Stimulated activated CD4-positive, alpha-beta T cell treated with anti-CD3 and anti-CD28 coated beads, Interleukin-12 subunit alpha, Interleukin-12 subunit beta, amount 100 ng/mL, for 24 hours (primary cell): ENCODE measurements at places on chromosomes 16 and 17.

GRCh38 chr16:68396481-68396880 lies 51.8 kb downstream of the SMPD3 start:
- DNase-seq = peak; percentile 17

DNA sequence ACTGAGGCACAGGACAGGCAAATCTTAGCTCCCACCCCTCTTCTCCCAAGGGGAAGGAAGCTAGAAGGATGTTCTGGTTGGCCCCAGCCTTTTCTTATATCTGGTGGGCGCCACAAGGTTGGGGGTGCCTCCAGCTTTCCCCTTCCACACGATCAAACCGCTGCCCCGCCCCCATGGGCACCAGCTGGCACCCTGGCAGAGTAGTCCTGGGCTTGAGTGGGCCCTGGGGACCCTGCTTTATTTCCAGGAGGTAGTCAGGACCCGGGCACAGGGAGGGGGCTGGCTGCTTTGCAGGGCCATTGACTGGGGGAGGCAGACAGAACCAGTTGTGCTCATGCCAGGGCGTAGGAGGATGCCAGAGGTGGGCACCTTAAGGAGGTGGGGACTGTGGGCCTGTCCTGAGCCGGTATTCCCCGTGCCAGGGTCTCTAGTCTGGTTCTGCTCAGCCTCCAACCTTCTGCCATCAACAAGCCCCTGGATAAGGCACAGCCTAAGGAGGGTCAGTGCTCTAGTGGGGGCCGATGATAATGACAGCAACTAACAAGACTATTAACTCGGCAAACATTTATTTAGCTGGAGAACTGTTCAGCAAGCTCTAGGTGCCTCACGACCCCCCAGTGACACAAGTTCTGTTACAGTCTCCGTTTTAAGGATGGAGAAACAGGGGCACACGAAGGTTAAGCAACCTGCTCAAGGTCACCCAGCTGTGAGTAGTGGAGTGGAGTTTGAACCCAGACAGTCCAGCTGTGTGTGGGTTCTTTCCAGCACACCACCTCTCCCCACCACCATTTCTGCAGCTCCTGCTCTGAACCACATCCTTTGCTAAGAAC lies 7.6 kb upstream of the PPP1R1B start:
- DNase-seq = no peak

- DNase-seq = no peak
These were observed 48.8 kb downstream of the HSD17B2 start for GRCh38 chr16:82083710-82084353.

GRCh38 chr17:52228823-52229222 lies 70.3 kb upstream of the CA10 start:
- no peak for DNase-seq

DNA sequence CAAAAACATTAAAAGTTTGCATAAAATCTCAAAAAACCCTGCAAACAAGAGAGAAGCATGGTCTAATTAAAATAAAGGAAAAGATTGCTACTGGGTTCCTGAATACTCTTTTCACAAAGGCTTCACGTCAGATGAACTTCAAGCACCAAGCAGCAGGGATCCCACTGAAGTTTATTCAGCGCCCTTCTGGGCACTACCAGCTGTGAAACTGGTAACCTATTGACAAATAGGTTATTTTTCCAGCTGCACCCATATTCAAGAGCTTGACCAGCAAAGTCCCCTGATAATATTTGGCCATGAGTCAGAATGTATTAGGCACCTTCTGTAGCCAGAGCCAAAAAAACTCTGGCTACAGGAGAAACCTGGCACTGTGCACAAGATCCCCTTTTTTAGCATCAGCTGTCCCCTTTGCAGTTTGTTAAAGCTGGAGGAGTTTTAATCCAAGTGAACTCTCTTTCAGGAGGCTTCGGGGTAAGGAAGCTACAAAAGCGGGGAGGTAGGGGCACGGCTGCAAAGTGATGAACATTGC lies 60.3 kb downstream of the GRIN2A start:
- no peak for DNase-seq

- no peak for DNase-seq
These were observed 7.7 kb downstream of the CBX4 start for GRCh38 chr17:79831265-79832217.

DNA sequence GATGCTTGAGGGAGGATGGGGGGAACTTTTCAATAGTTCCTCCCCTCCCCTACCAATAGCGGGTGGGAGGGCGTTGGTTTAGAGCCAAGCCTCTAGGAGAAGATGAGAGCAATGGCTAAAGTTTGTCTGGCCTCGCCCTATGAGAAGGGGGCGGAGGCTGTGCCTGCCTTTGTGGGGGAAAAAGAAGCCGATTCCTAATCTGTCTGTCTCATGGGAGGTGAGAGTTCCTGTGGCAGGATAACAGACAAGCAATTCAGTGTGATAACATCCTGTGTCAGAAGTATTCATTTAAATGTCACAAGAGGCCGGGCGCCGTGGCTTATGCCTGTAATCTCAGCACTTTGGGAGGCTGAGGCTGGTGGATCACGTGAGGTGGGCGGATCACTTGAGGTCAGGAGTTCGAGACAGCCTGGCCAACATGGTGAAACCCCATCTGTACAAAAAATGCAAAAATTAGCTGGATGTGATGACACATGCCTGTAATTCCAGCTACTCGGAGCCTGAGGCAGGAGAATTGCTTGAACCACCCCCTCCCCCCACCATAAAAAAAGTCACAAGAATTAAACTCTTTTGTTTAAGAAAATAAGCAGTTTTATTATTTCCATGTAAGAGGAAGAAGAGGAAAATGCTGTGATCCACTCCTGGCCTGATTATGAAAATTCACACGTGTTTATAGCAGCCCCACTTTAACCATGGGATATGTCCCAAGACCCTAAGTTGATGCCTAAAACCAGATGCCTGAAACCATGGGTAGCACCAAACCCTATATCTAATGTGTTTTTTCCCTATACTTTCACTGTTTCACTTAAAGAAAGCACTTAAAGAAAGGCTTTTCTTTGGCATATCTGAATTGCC lies 1.7 kb downstream of the SLFN5 start:
- peak; percentile 90 for DNase-seq

DNA sequence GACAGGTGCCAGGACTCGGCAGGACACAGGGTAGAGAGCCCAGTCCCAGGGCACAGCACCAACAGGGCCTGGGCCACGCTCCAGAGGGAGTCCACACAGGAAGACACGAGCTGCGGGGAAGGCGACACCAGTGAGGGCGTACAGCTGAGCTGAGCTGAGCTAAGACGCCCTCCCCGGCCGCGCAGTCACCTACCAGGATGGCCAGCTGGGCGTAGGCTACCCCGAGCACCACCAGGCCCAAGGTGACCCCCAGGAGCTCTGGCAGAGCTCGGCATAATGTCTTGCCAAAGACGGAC lies 42.6 kb downstream of the TSC2 start:
- DNase-seq = no peak

GRCh38 chr17:55448681-55449080 lies 27.0 kb upstream of the MMD start:
- no peak for DNase-seq
